ENCODE measurements at places on chromosomes 6 and 20.
A peak's percentile ranks its signal among the peaks of the same experiment; 100 is the strongest.

GRCh38 chr6:52227495-52227894 lies 16.8 kb downstream of the IL17F start:
- DNase-seq = no peak

- no peak for DNase-seq
Observed at GRCh38 chr20:25278636-25279361, 30.9 kb downstream of the PYGB start.

GRCh38 chr6:36999061-36999750 lies 6.2 kb upstream of the FGD2 start:
- DNase-seq = peak; percentile 59

GRCh38 chr20:13819885-13820645 lies 35.2 kb downstream of the NDUFAF5 start:
- DNase-seq = peak; percentile 25

DNA sequence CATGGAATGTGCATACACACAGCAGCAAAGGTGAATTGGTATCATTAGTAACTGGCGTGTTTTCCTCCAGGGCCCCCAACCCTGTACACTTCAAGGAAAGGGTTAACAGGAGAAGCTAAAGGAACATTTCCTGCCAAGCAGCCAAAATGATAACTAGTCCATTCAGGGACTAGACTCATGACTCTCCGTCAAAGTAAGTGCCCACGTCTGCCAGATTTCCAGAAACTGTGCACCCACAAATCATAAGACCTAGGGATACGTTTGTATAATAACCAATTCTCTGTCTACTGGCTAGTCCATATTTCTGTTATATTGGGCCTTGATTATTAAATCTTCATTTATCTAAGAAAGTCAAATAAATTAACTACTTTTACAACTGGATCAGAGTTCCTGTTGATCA lies 76.0 kb upstream of the NHSL1 start:
- no peak for DNase-seq

GRCh38 chr6:142803032-142803431 lies 141.9 kb downstream of the HIVEP2 start:
- no peak for DNase-seq

DNA sequence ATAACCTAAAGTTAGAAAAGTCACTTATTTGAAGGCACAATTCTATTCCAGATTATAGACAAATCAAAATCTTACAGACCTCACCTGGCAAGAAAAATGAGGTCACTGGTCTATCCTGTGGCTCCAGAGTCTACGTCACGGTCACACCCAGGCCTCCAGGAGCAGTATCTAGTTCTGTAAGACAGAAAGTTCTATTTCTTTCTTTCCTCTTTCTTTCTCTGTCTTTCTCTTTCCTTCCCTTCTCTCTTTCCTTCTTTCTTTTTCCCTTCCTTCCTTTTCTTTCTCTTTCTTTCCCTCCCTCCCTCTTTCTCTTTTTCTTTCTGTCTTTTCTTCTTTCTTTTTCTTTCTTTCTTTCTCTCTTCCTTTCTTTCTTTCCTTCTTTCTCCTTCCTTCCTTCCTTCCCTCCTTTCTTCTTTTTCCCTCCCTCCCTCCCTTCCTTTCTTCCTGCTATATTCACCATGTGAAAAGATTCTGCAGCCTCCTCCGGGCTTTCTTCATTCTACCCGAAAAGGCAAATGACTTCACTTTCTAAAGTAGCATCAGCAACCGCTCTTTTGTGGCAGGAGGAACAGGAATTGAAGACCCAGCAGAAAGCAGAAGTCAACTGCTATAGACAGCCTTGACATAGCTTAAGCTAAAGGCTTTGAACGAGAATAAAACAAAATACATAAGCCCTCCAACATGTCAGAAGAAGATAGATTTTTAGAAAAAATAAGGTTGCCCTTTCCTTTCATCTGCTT lies 83.9 kb upstream of the SIRPG start:
- no peak for DNase-seq

- DNase-seq = no peak
Observed at GRCh38 chr6:71498638-71499037, 210.0 kb downstream of the OGFRL1 start.

DNA sequence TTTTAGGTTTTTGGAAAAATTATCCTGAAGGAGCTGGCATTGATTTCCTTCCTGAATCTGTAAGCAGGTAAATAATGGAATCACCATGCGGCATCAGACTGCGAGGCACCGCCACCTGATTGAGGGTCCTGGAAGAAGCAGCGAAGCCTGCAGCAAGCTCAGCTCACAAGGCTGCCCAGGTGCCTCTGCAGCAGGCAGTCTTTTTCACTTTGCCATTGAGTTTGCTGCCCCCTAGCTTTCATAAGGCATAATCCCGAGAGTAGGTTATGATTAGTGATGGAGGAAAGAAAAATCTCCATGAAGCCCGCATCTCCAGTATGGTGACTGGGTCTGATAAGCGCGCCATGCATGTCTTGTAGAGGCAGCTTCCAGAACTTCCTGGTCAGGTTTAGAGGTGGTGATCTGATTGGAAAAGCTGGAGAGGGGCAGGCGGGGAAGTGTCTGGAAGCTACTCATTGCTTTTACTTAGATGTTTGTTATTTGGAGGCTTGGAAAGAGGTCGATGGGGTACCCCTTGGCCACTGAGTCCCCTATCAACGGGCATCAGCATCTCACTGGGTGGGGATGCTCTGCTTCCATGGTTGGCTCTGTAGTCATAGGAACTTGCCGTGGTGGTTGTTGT lies 26.7 kb downstream of the IYD start:
- DNase-seq = peak; percentile 36

DNA sequence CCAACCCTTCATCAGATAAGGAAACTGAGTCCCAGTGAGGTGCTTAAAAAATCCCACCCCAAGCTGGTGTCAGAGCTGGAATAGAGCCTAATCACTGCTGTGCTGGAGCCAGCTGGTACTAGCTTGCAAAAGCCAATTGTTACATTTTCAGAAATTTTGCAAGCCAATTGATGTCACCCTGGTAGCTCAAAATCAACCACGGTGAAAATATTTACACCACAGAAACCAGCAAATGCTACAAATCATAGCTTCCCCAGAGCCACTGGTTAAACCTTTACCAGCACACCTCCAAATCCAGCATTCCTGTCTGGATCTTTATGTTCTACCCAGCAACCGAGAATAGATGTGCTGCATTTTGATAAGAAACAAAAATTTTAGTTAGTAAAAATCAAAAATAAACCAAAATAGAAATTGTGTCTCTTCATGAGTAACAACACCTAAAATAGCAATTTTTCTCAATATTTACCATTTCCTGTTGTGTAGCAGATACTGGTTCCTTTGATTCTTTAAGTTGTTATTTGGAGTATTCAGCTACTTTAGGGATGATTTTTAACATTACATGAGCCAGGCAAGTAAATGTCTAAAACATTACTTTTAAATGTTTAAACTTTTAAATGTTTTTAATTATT lies 7.2 kb upstream of the LCA5 start:
- DNase-seq = peak; percentile 70

DNA sequence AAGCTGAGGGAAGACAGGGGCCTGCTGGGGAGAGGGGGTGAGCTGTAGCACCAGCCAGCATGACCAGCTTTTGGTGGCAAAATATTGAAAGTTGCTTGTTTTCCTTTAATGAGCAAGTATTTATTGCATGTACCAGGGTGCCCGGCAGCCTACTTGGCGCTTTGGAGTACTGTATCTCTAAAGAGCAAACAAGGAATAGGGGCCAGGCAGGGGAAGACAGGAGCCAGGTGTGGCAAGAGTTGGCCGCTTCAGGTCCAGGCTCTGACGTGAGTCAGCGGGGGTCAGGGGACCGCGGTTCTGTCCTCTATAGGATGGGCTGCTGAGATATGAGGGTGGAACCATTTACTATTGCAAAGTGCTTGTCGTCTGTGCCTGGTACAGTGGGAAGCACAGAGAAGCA lies 63.1 kb downstream of the PSMG4 start:
- no peak for DNase-seq

DNA sequence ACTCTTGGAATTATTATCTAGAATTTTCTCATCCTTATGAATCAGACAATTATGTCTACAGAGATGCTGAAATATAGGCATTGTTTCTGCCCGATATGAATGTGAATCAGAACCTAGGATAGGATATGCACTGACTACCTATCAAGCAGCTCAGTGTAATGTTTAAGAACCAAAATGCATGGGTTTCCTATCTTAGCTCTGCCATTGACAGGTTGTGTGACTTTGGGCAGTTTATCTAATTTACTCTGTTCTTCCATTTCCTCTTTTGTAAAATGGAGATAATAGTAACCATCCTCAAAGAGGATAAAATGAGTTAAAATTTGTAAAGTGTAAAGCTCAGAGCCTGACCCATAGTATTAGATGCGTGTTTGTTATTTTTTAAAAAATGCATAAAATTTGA lies 10.2 kb upstream of the AIG1 start:
- DNase-seq = no peak

GRCh38 chr20:53901497-53902096 lies 168.8 kb downstream of the BCAS1 start:
- DNase-seq = no peak

DNA sequence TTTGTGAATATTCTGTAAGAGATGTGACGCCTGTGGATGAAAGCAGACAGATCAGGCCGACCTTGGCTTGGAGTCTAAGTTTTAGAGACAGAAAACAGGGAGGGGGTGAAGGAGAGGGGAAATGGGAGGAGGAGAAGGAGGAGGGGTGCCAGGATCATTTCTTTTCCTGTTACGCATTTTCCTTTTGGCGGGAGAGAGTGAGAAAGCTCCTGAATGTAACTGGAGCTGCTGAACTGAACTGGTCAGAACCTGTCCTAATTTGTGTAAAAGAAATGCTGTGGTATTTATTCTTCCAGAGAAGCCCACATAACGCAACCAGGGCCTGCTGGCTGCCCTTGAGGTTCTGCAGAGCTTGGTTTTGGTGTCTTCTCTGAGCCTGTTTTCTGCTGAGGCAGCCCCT lies 41.9 kb downstream of the UTRN start:
- no peak for DNase-seq

DNA sequence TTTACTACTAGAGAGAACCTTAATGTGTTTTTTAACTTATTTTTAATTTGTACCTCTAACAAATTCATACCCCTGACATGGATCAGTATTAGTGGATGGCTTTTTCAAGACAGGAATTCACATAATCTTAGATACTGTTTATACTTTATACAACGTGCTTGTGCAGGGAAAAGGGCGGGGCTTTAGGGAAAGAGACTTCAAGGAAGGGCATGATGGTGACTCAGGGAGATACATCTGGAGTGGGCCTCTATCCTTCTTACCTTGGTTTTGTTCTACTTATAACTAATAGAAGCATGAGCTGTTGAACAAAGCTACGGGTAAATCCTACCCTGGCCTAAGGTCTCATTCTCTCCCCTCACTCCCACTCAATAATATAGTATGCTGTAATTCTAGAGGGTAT lies 160.8 kb downstream of the C6orf58 start:
- DNase-seq = no peak

GRCh38 chr6:32096087-32096393 lies 13.1 kb downstream of the TNXB start:
- DNase-seq = no peak

DNA sequence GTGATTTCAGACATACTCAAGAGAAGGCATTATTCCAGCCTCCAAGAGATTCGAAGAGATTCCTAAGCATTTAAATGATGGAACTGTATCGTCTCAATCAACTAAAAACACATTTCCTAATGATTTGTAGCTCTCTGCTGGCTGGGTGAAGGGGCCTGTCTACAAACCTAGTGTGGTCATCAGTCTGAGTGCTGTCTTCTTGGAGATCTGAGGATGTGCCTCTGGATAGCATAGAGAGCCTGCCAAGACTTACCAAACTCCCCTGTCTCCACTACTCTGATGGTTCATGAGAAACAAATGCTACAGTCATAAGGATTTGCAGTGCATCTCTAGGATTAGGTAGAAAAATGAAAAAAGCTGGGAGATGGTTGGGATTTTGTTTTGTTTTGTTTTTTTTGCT lies 176.9 kb upstream of the CITED2 start:
- no peak for DNase-seq

GRCh38 chr20:59515013-59515905 lies 89.1 kb upstream of the PHACTR3 start:
- peak; percentile 66 for DNase-seq

- no peak for DNase-seq
Observed at GRCh38 chr6:31712296-31712695, 2.9 kb upstream of the LY6G6D start.

DNA sequence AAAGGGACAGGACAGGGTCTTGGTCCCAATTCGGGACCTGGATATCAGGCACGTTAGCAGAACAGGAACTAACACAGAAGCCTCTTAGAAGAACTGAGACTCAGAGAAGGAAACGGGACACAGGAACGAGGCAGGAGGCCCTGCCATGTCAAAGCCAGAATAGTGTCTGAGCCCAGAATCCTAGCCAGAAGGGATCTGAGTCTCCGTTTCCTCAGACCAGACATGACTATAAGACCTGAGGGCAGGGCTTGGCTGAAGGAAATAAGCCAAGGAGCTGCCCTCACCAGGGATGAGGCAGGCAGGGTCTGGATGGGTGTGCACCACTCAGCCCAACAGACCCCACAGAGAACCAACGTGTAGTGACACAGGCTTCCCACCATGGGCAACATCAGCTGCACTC lies 40.3 kb downstream of the TRERF1 start:
- DNase-seq = peak; percentile 13
